ENCODE measurements at places on chromosomes 12 and 14.

DNA sequence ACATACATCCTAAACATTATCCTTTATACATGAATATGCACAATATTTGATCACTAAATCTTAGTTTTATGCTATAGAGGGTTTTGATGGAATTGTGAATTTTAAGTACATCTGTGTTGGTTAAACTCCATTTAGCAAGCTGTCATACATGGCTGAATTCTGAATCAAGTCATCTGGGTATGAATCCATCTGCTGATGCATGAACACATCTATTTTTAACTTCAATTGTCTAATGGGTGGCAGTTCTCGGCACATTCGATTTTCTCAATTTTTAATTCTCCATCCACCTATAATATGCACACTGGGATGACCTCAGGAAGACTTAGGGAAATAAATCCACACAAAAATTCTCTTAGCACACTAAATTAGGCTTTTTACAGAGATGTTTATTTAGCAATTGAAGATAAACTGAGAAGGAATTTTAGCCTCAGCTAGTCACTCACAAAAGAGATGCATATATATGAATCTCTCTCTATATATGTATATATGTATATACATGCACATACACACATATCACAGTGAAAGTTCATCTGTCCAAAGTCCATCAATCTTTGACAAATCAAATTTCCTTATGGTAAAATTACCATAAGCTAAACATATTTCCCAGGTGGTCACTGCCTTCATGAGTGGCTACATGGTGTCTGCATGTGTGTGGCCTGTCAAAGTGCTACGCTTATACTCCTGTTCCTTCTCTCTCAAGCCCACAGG, 44.5 kb upstream of the VPS33A start:
- no peak for DNase-seq

- DNase-seq, result peak; percentile 23
Observed at GRCh38 chr14:23284654-23285529, 1.0 kb downstream of the HOMEZ start.

GRCh38 chr12:104656921-104657320, 200.2 kb downstream of the CHST11 start:
- DNase-seq, result no peak

DNA sequence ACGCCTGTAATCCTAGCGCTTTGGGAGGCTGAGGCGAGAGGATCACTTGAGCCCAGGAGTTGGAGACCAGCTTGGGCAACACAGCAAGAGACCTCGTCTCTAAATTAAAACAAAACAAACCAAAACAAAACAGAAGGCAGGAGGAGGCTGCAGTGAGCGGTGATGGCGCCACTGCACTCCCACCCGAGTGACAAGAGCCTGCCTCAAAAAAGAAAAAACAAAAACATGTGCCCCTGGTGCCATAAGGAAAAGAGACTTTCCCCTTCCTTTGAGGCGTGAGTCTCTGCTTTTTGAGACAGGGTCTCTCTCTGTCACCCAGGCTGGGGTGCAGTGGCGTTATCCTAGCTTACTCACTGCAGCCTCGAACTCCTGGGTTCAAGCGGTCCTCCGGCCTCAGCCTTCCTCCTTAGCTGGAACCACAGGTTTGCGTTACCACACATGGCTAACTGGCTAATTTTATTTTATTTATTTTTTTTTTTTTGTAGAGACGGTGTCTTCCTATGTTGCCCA, 9.0 kb upstream of the EAPP start:
- peak; percentile 15 for DNase-seq

DNA sequence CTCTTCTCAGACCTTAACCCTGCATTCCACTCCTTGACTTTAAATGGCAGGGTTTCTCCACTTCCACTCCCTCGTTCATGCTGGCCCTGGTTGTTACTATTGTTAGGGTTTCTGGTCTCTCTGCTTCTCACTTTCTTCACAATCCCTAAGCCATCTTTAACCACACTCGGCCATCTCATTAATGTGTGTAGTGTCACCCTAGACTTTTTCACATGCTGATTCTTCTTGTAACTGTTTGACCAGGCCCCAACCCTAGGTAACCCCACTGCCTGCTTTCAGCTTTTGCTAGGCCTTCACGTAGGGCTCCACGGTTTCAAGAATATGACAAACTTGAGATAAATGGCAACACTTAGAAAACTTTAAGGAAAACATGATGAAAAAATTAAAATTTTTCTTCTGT, 195.1 kb downstream of the IPO8 start:
- DNase-seq, result no peak

- no peak for DNase-seq
Observed at GRCh38 chr14:36320897-36321381, 502 bp upstream of the MBIP start.

DNA sequence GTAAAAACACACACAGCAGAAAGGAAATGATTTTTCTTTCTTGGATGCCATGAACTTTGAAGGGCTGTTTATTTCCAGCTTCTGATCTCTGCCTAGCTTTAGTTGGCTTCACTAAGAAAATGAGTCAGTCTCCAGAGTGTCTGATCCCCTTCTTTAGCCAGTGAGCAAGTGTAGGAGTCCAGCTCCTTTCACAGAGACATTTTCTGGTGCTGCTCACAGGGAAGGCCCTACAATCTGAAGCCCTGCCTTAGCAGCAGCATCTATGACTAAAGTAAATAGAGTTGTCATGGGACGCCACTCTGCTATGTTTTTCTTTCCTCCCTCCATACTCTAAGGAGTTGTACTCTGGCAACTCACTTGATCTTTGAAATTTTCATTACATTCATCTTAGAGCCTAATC, 103.5 kb downstream of the RPAP3 start:
- DNase-seq, result no peak

GRCh38 chr12:33267641-33268040, 172.0 kb downstream of the SYT10 start:
- DNase-seq, result no peak

Measured in CD4-positive, alpha-beta T cell treated with Interleukin-1 beta for 1 hour (primary cell).